T-helper 9 cell (primary cell): ENCODE measurements at places on chromosomes 6 and 20.

GRCh38 chr6:20751293-20751935, 217.2 kb downstream of the CDKAL1 start:
- DNase-seq, result no peak

DNA sequence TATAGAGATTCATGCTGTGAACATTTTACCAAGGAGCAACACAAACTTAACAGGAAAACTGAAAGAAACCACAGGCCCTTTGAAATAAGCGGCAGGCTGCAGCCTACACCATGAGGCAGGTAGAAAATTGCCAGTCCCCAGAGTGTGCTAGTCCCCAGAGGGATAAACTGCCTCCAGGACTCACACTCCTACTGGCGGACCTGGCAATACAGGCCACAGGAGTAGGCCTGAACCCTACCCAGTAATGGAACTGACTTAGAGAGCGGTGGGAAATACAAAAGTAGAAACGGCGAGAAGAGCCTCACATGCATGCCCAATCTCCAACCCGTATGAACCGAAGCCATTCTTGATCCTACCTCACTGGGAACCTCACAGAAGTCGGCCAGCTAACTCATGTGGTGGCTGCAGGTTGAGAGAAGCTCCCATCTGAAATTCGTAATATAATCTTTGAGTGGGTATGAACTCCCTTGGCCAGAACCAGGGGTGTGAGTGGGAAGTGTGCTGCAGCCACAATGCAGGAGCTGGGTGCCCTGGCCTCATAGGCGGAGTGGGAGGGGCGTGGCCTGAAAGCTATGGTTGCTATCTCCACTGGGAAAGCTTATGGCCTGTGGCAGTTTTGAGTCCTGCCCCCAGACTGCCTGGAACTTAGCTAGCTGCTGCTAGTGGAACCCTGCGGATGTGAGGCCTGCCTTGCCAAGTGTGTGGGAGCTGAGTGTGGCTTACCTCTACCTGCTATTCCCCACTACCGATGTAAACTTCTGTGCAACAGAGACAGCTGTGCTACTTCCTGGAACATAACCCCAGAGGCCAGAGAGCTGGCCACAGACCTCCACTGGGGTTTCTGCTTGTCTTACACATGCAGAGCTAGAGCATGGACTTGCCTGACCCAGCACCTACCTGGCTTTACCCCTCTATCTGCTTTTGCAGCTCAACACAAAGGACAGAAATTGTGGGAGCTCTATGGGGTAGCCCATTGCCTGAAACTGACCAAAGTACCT, 146.5 kb upstream of the COL21A1 start:
- DNase-seq, result no peak

DNA sequence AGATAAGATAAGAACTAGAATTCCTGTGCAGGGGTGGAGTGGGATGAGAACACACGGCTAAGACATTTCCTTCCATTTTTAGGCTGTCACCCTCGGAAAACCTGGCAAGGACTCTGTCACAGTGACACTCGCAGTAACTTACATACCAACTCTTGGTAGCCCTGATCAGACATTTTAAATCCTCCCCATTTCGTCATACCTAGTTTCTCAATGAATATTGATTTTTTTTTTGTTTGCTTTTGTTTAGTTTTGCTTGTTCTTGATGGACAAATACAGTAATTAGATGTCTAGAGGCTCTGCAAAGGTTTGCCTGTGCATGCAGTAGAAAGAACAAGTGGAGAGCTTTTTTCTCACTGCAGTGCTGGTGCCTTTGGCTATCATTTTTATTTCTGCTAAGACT, 213.0 kb upstream of the FAM83B start:
- DNase-seq, result no peak

DNA sequence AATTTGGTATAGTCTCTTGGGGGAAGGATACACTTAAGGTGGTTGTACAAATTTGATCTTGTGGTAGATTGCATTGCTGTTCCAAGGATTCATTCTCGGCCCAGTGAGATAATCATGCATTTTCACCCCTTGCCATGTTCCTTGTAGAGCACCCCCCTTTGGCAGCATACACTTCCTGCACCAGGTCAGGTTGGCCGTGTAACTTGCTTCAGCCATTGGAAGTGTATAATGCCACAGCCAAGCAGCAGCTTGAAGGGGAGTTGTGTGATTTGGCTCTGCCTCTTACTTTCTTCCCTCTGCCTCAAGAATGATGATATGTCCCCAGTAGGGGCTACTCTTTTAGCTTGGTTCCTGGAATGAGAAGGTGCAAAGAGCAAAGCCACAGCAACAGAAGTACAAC, 21.9 kb downstream of the CCN2 start:
- no peak for DNase-seq

GRCh38 chr6:63672582-63673129, 37.1 kb downstream of the PHF3 start:
- no peak for DNase-seq

- no peak for DNase-seq
These were observed 106.4 kb upstream of the TAB2 start for GRCh38 chr6:149211046-149211571.

DNA sequence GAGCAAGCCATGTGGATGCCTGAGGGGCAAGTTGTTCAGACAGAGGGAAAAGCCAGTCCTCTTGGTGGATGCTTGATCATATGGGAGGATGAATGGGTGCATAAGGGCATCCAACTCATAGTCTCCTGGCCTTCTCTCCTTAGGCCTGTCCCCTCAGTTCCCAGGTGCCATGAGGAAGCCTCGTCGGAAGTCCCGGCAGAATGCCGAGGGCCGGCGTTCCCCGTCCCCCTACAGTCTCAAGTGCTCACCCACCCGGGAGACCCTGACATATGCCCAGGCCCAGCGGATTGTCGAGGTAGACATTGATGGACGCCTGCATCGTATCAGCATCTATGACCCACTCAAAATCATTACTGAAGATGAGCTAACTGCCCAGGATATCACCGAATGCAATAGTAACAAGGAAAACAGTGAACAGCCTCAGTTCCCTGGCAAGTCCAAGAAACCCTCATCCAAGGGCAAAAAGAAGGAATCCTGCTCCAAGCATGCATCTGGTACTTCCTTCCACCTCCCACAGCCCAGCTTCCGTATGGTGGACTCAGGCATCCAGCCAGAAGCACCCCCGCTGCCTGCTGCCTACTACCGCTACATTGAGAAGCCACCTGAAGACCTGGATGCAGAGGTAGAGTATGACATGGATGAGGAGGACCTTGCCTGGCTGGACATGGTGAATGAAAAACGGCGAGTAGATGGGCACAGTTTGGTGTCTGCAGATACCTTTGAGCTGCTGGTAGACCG, 3.8 kb downstream of the BRPF3 start:
- DNase-seq, result no peak

DNA sequence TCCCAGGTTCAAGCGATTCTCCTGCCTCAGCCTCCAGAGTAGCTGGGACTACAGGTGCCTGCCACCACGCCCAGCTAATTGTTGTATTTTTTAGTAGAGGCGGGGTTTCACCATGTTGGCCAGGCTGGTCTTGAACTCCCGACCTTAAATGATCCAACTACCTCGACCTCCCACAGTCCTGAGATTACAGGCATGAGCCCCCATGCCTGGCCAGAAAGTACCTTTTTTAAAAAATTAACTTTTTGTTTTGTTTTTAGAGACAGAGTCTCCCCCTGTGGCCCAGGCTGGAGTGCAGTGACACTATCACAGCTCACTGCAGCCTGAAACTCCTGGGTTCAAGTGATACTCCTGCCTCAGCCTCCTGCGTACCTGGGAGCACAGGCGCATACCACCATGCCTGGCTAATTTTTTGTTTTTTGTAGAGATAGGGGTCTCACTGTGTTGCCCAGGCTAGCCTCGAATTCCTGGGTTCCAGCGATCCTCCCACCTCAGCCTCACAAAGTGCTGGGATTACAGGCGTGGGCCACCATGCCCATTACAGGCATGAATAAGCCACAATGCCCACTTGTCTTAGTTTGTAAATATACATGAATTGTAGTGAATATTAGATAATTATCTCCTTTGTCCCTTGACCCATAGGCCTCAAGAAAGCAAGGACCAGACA, 17.4 kb upstream of the EEF1A1 start:
- DNase-seq, result no peak

DNA sequence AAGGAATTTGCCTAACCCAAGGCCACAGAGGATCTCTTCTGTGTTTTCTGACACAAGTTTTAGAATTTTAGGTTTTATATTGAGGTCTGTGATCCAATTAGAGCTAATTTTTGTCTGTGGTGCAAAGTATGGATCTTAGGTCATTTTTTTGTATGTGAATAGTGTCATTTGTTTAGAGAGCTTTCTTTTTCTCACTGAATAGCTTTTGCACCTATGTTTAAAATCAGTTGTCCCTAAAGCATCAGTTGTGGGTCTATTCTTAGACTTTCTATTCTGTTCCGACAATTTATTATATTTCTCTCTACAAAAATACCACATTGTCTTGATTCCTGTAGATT, 341 bp upstream of the MCM9 start:
- DNase-seq, result no peak

DNA sequence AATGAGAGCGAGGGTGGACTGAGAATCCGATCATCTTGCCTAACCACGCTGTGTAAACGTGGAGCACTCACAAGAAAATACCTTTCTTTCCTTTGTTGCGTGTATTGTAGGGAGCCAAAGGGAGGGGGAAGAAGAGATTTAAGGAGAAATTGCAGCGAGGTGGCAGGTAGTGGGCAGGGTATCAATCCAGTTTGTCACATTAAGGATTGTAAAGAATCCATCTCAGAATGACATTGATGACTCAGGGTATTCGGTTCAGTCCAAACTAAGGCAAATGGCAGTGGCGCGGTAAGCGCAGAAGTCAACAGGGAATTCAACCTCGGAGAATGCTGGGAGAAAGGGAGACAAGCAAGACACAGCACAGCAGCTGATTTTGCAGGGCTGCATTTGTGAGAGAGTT, 146.2 kb downstream of the ID4 start:
- no peak for DNase-seq

DNA sequence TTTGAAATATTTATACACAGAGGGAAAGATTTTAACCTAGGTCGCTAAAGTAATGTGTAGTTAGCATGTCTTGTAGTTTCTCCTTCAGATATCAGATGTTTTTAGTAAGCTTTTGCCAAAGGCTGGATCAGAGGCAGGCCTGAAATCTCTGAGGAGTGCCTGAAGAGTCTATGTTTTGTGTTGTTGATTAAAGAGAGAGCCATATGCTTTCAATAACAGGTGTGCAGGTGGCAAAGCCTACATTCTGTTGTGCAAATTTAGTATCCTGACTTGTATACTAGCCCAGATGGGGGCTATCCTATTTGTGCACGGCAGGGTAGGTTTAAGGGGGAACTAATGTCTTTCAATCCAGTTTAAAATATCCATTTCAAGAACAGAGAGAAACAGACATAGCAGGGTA, 167.1 kb upstream of the ATXN1 start:
- DNase-seq, result no peak

DNA sequence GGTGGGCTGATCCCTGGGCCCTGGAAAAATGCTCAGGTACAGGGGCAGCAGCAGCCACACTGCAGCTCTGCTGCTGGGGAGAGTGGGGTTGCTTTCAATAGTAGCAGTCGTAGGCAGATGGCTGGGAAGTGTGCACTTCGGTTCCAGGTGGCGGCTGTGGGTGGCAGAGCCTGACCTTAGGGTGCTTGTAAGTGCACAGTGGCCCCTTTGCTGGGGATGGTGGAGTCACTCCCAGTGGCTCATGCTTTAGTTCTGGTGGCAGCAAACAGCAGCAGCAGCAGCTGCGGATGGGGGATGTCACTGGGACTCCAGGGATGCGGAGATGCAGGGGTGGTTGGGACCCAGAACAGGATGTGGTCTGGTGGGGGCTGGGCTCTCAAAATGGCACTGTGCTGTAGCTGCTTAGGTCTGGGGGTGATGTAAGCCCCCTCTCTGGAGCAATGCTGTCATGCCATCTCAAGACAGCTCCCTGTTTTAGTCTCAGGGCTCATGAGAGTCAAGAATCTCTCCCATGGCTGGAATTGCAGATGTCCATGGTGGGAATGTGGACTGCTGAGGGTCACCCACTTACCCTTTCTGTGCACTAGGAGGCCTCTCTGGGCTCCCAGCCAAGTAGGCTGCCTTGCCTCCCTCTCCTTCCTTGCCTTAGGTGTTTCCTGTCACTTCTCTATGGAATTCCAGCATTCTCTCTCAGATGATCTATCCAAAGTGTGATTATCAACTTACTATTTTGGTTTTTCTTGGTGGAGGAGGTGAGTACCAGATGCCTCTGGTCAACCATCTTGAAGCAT, 146.7 kb upstream of the SLC22A23 start:
- no peak for DNase-seq

GRCh38 chr20:3730803-3731672, 1.4 kb upstream of the HSPA12B start:
- no peak for DNase-seq

GRCh38 chr6:41580690-41581089, 34.5 kb downstream of the FOXP4 start:
- DNase-seq, result no peak

GRCh38 chr6:27977387-27977786, 20.3 kb downstream of the OR2B6 start:
- no peak for DNase-seq

GRCh38 chr20:2421247-2421646, 40.5 kb downstream of the TGM6 start:
- no peak for DNase-seq

GRCh38 chr6:130303431-130303830, 62.4 kb upstream of the TMEM200A start:
- no peak for DNase-seq

DNA sequence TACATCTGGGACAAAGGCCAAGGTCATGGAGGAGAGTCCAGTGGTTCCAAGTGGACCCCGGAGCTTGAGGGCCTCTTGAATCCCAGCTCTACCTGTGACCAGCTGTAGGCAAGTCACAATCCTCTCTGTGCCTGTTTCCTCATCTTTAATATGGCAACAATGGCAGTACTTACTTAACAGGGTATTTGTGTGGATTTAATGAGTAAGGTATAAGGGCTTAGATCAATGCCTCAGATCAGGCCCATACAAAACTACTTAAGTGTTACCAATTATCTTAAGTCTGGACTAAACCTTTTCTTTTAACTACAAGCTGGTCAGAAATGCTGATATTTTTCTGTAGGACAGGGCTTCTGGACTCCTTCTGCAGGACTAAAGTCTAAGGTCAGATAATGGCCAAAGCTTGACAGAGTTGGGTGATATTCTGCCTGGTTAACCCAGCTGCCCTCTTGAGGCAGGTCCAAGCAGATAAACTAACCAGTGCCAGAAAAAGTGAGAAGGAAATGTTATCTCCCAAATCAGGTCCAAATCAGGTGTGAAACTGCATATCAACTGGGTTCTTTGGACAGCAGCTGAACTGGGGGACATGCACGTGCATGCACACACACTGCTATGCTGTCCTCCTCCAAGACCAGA, 2.2 kb downstream of the SULF2 start:
- no peak for DNase-seq

- no peak for DNase-seq
These were observed 63.0 kb upstream of the RIN2 start for GRCh38 chr20:19695081-19695480.

GRCh38 chr20:11826334-11826733, 91.4 kb upstream of the BTBD3 start:
- no peak for DNase-seq

GRCh38 chr6:137623293-137623692, 129.1 kb upstream of the OLIG3 start:
- DNase-seq, result no peak
